ENCODE measurements at places on chromosomes 5 and 9. TPM values are rescaled to one million over a fixed set of nuclear protein-coding genes. Genes with fewer than 3 reads are reported as not detected.

The ZBED3 gene
- total RNA-seq: 4.7 TPM

The SHC3 gene
- 0.59 TPM for total RNA-seq

The GFI1B gene
- 0.25 TPM for total RNA-seq

The KCNIP1 gene
- 0.20 TPM for total RNA-seq

The CCDC69 gene
- 178 TPM for total RNA-seq

The CYSRT1 gene
- total RNA-seq: not detected

The OR1Q1 gene
- total RNA-seq: not detected

The ASPN gene
- 4.5 TPM for total RNA-seq

GRCh38 chr5:153860195-153860886 is 178.4 kb downstream of the FAM114A2 start:
- DNase-seq: no peak

DNA sequence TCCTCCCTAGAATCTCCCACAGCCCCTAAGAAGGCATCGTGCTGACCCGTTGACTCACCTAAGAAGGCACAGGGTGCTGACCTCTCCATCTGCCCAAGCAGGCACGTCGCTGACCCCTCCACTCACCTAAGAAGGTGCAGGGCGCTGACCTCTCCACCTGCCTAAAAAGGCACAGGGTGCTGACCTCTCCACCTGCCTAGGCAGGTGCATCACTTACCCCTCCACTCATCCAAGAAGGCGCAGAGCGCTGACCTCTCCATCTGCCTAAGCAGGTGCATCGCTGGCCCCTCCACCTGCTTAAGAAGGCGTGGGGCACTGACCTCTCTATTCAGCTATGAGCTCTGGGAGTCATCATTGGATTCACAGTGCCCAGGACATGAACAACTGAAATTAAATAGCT is 54.4 kb upstream of the FCN1 start:
- DNase-seq: no peak

- DNase-seq: no peak
Observed at GRCh38 chr5:60507687-60508086, 192.3 kb downstream of the DEPDC1B start.

DNA sequence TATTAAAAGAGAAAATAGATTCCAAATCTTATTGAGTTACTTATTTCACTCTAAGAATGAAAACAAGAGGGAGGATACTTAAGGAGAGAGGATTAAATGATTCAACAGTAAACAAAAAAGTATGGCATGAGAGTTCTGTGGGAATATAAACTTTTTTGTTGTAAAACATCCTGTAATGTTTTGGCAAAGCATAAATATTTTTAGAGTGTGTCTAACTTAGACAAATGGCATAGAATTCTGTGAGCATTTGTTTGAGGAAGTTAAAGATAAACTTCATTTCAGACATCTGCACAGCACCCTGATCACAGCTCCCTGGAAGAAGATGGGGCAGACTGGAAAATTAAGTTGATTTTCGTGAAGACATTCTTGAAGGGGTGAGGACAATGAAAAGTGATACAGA is 246.8 kb upstream of the HAPLN1 start:
- no peak for DNase-seq

- DNase-seq: no peak
Observed at GRCh38 chr9:105005186-105005585, 77.2 kb upstream of the ABCA1 start.

DNA sequence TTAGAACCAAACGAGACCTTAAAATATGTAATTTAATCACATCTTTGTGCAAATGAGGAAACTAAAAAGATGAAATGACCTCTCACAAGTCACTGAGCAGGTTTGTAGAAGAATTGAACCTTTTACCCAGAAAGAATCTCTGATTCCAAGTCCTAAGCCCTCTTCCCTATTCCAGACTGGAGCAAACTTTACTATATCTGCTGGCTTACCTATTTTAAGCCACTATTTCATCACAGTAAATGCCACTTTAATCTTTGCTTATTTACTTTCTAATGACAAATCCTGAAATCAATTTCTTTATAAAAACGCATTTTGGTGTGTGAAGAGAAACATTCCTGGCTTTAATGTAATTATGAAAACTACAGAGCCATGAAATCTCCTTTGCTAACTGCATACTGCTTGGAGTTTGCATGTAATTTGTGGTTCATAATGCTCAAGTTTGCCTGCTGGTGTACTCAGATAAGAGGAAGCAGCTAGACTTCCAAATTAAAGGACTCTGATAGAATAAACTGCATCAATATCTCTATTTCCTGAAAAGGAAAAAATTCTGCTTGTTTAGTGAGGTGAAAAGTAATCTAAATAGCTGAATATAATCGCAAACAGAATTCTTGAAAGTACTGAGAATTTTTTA is 121.2 kb downstream of the RAB3C start:
- DNase-seq: no peak

- no peak for DNase-seq
Observed at GRCh38 chr5:155282503-155283107, 269.1 kb downstream of the KIF4B start.

GRCh38 chr9:133577737-133578112 is 31.5 kb downstream of the FAM163B start:
- DNase-seq: peak; percentile 25

GRCh38 chr5:125874717-125875116 is 548.5 kb upstream of the GRAMD2B start:
- no peak for DNase-seq

DNA sequence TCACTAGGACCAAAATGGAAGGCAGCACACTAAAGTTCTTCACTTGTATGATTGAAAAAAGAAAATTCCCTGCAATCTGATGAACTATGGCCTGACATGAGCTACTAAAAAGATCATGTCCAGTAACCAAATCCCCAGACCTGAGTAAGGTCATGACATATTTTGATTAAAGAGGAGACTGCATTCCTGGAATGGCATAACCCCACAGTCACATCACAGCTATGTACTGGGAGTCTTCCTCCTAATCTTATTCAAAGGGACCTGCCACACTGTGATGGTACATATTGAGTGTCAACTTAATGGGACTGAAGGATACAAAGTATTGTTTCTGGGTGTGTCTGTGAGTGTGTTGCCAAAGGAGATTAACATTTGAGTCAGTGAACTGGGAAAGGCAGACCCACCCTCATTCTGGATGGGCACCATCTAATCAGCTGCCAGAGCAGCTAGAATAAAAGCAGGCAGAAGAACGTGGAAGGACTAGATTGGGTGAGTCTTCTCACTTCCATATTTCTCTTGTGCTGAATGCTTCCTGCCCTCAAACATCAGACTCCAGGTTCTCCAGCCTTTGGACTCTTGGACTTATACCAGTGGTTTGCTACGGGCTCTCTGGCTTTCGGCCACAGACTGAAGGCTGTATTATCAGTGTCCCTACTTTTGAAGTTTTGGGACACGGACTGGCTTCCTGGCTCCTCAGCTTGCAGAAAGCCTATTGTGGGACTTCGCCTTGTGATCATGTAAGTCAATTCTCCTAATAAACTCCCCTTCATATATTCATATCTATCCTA is 345.0 kb downstream of the TMEM38B start:
- DNase-seq: no peak

- peak; percentile 56 for DNase-seq
Observed at GRCh38 chr9:133991214-133991921, 756 bp downstream of the VAV2 start.

DNA sequence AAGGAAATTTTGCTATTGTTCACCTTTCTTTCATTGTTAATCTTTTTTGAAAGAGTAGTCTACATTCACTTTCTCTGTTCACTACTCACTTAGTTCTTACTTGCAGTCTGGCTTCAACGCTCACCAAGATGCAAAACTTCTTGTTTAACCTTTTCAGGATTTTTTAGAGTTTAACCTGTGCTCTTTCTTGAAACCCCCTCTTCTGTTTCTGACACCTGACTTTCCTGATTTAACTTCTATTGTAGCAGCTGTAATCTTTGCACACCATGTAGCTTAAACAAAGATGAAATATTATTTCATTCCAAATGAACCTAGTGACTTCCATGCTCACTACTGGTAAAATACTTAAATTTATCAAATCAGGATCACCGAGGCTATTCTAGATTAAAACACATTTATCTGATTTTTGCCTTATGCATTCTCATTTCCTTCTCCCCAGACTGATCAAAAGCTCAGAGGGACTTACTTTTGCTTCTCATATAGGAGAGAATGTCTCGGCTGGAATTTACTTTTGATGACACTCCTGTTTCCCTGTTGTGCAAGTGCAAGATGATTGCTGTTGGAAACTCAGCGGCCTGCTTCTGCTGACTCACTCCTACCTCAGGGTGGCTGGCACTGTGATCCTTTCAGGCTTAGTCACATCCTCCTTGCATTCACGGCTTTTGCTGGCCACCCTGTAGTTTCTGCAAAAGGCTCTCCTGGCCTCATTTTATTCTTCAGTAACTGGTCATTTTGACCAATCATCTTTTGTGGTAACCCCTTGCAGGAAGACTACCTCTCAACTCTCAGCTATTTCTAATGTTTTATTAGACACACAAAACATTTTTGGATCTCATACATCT is 109.3 kb upstream of the IFNE start:
- DNase-seq: peak; percentile 14

- peak; percentile 84 for DNase-seq
Observed at GRCh38 chr9:127921557-127922120, 4.8 kb upstream of the ST6GALNAC4 start.
